ENCODE measurements at places on chromosomes 12 and 14.

DNA sequence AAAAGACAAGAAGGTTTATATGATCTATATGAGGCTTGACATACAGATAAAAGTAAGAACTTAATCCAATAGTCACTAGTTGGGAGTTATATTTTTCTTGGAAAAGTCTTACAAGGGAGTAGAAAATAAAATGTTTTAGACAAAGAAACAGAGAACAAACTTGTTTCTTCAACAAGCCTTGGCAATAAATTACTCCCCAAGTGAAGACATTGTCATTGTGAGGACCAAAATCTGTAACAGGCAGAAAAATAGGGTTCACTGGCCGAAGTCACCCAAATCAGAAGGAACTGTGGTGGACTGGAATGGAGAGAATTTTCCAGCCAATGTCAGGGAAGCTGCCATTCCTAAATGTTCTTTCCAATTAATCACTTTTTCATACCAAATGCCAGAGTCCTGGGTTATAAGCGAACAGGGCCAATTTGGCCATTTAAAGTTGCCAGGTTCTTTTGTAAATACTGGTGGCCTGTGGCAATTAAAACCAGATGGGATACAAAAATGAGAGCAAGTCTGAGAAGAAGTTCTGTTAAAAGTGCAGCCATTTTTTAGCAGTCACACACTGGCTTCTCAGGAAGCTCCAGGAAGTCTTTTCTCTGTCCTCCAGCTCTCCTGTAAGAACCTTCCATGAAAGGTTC is 117.3 kb upstream of the OVCH1 start:
- DNase-seq, result no peak

GRCh38 chr12:38930990-38931389 is 25.6 kb upstream of the CPNE8 start:
- no peak for DNase-seq

DNA sequence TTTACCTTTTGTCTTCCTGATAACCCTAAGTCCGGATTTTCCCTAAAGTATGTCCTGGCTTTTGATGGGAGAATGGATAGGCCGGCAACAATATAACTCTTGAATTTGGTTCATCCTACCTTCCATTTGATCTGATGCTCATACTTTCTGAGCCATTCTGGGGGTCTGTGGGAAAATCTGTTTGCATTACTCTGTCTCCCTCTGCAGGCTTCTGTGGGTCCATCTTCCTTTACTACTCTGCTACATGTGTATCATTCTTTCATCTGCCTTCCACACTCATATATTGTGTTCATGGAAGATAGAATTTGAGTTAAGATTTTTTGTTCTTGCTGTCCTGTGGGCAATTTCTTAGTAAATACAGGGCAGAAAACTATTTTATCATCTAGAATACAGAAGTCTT is 101.5 kb downstream of the NAV3 start:
- no peak for DNase-seq

GRCh38 chr12:66210840-66211239 is 21.8 kb downstream of the IRAK3 start:
- DNase-seq, result no peak

- DNase-seq, result no peak
These were observed 1036.2 kb upstream of the FLRT2 start for GRCh38 chr14:84493779-84494178.

DNA sequence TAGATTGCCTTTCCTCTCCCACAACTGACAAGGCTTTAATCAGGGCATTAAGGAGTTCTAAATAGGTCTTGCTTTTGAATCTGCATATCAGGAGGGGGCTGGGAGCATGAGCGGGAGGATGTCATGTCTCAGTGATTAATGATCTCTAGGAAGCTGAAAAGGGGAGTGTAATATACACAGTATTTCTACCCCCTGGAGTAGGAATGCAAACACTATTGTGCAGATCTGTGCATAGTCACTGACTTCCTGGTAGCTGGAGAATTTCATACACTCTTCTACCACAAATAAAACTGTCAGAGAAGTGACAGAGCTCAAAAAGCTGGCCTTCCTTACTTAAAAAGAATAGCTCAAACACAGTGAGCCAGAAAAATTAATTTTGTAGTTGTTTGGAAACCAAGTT is 65.8 kb downstream of the RIC8B start:
- DNase-seq, result no peak

- no peak for DNase-seq
These were observed 8.0 kb upstream of the ACTN1 start for GRCh38 chr14:68986926-68987652.

DNA sequence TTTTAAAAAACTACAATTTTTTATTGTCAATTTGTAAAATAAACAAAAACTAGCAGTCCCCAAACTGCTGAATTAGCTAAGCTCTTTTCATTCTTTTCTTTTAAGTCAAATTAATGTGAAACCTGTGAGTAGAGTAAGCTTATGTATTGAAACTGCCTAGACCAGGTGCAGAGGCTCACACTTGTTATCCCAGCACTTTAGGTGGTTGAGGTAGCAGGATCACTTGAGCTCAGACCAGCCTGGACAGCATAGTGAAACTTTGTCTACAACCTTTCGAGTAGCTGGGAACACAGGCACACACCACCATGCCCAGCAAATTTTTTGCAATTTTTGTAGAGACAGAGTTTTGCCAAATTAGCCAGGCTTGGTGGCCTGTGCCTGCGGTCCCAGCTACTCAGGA is 26.4 kb downstream of the SCFD1 start:
- DNase-seq, result no peak

DNA sequence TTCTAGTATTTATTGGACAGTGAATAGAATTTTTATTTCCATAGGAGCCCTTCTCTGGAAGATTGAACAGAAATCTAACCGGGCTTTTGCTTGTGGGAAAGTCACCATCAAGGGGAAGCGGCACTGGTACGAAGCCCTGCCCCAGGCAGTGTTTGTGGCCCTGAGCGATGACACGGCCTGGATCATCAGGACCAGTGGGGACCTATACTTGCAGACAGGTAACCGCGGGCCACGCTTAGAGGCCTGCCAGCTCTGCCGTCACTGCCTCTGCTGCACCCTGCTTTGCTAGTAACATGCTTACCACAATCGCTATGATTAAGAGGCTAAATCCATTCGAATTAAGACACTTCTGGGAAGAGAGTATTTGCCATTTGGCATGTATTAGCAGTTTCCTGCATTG is 69.2 kb downstream of the ANKRD9 start:
- no peak for DNase-seq

GRCh38 chr14:34201909-34202637 is 251.2 kb upstream of the EGLN3 start:
- DNase-seq, result no peak

- no peak for DNase-seq
These were observed 38.1 kb upstream of the DACT1 start for GRCh38 chr14:58599707-58600106.

- DNase-seq, result no peak
These were observed 12.1 kb upstream of the STAC3 start for GRCh38 chr12:57263096-57263495.

DNA sequence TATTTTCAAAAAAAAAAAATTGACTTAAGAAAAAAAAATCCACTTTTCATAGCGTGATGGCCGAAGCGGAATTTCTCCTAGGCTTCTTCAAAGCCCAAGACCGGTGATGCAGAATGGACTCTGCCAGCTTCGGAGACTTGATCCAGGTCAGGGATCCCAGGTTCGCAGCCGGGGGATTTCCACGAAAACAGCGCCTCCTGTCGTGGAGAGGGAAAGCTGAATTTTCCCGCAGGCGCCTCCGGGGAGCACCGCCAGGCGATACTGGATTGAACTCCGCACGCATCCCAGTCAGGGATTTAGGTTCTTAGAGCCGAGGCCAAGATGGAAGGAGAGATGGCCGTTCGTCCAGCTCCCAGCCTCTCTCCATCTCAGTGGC is 2.1 kb downstream of the TTC6 start:
- DNase-seq, result no peak

DNA sequence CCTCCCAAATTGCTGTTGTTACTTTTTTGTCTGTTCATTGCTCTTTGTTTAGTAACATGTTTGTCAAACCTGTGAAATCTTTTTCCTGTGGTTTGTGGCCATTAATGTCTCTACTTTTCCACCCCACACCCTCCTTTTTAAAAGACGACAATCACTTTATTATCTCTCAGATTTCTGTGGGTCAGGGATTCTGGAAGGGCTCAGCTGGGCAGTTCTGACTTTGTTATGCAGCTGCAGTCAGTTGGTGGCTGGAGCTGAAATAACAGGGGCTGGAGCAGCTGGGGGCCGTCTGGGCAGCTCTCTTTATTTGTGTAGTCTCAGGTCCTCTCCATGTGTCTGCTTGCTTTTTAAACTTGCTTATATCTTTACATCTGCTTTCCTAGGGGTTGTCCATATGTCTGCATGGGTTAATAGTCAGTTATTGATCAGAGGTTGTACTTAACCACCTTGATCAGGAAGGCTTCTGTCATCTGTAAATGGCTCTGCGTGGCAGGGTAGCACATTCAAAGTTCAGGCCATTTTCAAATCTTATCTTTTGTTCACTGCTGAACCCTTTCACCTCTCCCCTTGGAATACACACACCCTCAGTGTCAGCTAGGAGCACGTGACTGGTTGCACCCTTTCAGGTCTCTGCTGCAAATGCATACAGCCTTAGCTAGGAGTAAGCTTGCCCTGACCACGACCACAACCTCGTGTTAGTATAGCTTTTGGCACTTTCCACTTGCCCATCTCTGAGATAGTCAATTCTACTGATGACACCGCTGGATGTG is 27.9 kb downstream of the BORCS5 start:
- DNase-seq, result no peak

DNA sequence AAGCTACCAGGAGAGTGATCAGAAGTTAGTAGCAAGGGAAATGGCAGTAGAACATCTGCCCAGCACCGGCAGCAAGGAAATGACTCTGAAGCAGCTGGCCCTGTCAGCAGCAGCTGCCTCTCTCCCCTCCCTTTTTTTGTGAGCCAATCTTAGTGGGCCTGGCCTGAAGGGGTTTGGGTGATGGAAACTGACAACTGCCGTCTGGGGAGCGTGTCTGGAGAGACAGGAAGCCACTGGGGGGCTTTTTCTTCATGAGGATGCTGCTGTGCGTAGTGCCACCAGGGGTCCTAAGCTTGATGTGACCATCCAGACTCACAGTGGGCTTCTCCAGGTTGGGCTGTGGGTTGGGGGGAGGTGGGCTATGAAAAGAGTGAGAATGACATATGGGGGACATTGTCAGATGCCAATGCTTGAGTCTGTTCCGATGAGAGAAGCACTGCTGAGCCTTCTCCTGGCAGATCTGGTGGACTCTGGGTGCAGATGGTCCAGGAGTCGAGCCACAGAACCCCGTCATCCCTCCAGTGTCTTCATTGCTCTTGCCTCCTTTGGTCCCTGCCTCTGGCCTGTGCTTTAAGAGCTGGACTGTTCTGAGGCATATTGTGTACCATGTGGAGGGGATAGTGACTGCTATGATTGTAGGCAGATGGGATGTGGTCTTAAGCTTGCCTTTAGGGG is 87.6 kb upstream of the HIF1A start:
- DNase-seq, result no peak

Data from cortex of kidney (tissue), 1 donor.